ENCODE measurements at places on chromosomes 2 and 18. TPM values are rescaled to one million over a fixed set of nuclear protein-coding genes. Genes with fewer than 3 reads are reported as not detected.

DNA sequence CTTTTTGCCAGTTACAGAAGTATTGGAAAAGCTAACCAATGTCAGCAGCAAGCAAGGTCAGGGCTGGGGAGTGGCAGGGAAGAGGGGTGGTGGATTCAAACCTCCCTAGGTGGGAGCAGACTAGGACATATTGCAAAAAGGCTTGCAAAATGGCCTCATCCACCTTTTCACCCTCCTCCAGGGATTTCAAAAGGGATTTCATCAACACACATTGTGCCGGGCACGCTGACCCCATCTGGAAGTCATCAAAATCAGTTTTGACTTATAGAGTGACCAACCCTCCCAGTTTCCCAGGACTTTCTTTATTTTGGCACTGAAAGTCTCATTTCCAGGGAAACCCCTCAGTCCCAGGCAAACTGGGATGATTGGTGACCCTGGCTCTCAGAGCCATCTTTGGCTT lies 94.7 kb downstream of the BIN1 start:
- DNase-seq = no peak

DNA sequence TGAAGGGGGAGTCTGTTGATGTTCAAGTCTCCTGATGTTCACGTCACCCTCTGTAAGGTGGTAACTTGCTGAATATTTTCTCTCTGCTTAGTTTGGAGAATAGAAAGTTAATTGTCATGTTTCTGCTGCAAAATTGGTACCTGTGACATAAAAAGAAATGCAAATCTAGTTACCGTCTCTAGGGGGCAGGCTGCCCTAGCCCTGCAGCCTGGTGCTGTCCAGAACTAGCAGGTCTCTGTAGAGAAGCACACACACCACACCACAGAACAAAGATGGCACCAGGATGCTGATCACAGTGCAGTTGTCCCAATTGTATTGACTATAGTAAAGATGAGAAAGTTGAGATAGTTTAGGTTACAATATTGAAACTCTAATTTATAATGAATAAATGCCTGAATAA lies 47.0 kb downstream of the SLC9A4 start:
- no peak for DNase-seq

DNA sequence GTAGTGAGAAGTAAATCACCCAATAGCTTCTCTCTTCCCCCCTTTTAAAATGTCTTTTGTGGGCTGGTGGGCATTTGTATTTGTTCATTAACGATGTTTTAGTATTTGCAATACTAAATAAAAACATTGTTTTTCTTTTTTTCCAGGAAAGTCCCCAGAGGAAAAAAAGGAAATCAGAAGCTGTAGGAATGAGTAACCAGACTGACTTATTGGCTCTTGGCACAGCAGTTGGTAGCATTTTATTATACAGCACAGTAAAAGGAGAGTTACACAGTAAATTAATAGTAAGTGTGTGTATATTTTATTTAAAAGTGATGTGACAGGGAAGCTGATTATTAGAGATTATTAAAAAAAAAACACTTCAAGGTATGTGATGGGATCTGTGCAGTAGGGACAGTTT lies 7.4 kb downstream of the WDR43 start:
- DNase-seq = no peak

DNA sequence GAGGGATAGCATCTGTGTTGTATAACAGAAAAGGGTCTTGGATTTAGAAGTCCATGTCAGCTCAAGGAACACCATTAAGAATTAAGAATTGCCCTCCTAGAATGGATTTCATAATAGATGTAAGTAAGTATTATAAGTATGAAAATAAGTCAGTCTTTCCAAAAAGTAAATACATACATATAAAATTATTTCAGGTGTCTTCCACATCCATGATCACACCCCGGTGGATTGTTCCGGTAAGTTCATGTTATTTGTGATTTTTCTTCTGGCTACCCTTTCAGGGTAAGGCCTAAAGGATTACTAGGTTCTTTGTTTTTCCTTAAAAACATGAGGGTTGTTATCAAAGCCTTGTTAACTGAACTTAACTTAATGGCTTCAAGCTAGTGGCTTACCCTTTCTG lies 55.9 kb downstream of the TMEM185B start:
- no peak for DNase-seq

DNA sequence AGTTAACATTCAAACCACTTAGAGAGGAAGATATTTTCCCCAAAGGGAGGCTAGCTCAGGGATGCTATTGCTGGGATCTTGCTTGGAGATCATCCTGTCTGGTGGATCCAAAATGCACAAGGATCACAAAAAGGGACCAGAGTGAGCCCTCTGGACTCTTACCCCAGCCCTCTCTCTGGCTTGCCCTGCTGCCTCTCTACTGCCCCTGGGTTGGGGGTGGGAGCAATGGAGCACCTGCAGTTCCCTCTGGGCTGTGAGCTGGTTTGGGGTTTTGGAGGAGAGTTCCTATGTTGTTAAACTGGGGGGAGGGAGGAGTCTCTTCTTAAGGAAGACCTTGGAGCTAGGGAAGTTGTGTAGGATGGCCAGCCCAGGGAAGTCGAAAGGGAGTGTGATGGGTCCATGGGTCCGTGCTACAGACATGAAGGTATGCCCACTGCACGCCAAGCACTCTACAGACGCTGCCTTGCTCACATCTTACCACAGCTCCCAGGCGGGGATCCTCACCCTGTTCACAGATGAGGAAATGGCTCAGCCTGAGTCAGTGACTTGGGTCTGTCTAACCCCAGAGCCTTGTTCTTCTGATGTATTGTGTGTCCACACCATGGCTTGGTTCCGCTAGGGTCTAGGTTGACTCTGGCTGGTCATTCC lies 3.8 kb downstream of the LBH start:
- no peak for DNase-seq

DNA sequence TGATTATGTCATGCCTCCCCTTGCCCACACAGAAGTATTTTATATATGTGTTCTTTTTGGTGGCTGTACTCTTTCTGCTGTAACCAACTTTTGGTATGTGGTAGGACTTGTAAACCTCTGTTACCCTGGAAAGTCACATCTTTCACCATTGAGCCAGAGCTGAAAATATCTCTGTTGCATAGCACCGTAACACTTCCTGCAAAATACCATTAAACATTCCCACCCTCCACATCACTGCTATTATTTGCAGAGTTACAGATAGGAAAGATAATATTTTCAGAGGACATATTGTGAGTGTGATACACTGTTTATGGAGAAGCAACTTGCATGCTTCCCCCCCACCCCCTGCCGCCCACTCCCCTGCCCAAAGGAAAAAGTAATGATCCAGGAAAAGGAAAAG lies 44.8 kb downstream of the CAB39 start:
- no peak for DNase-seq

DNA sequence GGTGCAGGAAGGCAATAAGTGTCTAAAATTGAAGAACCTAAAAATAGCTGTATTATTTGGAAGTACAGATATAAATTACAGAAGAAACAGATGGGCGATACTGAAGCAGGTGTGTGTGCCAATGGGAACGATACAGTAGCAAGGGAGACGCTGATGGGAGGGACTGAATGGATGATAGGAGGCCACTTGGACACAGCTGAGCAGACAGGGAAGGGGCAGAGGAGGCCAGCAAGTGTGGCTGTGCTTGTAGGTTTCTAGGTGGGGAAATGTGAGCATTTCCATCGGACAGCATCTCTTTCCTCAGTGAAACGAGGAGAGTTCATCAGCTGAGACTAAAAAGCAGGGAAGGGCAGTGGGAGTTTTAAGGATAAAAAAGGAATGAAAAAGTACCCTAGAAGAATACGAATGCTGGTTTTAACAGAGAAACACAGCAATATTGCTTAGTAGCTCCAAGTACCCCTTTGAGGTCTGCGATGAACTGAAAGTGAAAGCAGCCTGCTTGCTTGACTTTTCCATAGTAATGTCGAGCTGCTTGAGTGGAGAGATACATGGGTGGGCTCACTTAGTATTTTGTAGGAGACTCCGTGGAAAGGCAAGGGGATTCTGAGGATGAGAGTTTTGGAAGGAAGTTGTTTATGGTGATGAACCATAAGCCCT lies 91.7 kb upstream of the EPC2 start:
- no peak for DNase-seq

- no peak for DNase-seq
These were observed 3.7 kb downstream of the TNFRSF11A start for GRCh38 chr18:62328586-62329525.

GRCh38 chr2:236173729-236174607 lies 5.8 kb upstream of the GBX2 start:
- no peak for DNase-seq

DNA sequence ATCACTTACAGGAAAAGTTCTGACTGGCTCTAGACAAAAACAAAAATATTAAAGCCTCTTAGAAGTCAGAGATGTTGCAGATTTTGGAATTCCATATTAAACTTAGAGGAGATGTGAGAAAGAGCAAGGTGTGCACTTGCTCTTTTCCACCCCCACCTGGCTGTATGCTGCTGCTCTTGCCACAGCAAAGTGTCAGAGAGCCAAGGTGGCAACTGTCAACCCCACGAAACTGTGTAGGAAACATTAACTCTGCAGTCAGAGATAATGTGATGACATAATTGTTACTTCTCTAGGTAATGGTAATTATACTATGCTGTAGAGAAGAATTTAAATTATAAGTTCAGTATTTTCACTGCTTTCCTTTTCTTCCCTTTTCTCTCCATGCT lies 25.4 kb downstream of the CD8A start:
- DNase-seq = no peak

GRCh38 chr2:191748059-191748461 lies 70.1 kb downstream of the NABP1 start:
- DNase-seq = no peak

- no peak for DNase-seq
These were observed 23.6 kb downstream of the IL1F10 start for GRCh38 chr2:113091231-113091896.

DNA sequence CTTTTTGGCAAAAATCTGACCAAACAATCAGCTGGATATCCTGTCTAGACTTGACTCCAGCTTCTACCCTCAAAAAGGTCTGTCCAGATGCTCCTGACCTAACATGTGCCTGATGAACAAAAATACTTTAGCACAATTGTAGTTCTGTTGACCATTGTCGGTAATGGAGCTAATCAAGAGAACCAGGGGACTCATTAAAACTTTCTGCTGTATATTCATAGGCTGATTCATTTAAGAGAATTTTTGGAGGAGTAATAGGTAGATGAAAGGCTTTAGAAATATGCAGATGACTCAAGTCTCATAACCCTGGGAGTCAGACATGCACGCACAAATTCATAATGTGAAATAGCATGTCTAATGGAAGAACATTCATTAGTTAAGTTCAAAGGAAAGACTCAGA lies 514.2 kb downstream of the TXNL1 start:
- DNase-seq = no peak

DNA sequence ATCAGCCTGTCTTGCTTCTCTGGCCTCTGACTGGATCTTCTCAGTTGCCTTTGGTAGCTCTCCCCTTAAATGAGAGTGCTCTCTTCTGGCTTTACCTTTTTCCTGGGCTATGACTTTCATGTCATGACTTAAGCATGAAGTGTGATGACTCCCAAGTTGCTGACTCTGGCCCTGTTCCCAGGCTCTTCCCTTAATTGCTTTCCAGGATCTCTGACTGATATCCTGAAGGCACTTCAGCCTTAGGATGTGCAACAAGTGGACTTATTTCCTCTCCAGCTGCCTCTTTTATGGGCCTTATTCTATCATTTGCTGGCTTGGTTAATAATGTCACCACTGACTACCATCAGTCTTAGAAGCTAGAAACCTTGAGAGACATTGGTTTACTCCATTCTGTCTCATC lies 17.4 kb downstream of the SEMA4F start:
- DNase-seq = no peak

DNA sequence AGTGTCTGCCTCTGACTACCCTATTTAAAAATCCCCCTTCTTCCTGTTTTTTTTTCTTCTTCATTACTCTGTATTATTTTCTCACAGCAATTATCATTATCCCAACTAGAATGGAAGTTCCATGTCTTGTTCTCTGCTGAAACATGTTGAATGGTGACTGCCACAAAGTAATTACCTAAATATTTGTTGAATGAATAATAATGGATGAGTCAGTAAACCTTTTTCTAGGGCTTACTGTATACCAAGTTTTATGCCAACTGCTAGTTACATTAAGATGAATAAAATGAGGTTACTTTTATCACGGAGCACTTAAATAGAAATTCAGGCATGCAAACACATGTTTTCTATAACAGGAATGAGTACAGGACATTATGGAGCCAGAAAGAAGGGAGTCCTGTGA lies 490.6 kb downstream of the THSD7B start:
- DNase-seq = no peak

GRCh38 chr18:9249254-9249653 lies 85.3 kb upstream of the TWSG1 start:
- DNase-seq = no peak

Gene SULT1C4
- 3.0 TPM for polyA plus RNA-seq

Gene HTR2B
- 0.25 TPM for polyA plus RNA-seq

Gene UGT1A8
- polyA plus RNA-seq = not detected
